ENCODE measurements at places on chromosomes 1 and 21. TPM values are rescaled to one million over a fixed set of nuclear protein-coding genes. Genes with fewer than 3 reads are reported as not detected.
A peak's percentile ranks its signal among the peaks of the same experiment; 100 is the strongest.

DNA sequence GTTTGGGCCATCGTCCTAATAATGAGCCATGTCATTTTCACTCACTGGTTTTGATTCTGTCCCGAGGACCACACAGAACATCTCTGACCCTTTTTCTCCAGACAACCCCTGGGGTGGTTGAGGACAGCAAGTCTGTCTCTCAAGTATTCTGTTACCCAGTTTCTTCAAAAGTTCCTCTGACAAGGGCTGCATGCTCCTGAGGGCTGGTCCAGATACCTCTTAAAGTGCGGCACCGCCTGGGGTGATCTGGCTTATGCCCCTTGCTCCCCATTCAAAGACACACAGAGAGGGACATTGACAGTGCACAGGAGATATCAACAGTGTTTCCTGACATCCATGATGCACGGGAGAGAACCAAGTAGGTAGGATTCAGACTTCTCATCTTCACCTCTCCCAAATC, 132.9 kb upstream of the EDN2 start:
- no peak overlapping the region for H3K4me3 ChIP-seq
- DNase-seq, result no peak
- H3K36me3 ChIP-seq, result no peaks in the 10 kb centered on the region
- no peaks in the 10 kb centered on the region for H3K27me3 ChIP-seq

DNA sequence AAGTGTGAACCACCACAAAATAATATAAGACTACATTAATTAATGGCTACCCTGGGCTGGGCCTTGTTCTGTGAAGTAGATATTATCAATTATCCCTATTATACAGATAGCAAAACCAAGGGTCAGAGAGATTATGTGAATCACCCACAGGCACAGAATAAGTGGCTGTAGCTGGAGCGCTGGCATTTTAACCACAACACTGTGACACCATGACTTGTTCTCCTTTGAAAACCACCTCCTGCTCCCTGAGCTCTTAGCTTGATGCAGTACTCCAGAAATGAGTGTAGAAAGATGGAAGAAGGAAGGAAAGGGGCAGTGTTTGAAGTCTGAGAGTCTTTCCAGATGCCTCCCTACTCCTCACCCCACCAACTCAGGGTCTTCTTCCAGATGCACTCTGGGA, 29.5 kb upstream of the JUN start:
- peak overlapping the region; percentile 94 for H3K27ac ChIP-seq
- no peaks in the 10 kb centered on the region for H3K27me3 ChIP-seq
- no peak overlapping the region for H3K4me3 ChIP-seq
- no peak for DNase-seq

GRCh38 chr1:81681601-81682266, 119.0 kb upstream of the ADGRL2 start:
- H3K27me3 ChIP-seq, result no peaks in the 10 kb centered on the region
- no peaks in the 10 kb centered on the region for H3K36me3 ChIP-seq
- H3K27ac ChIP-seq, result no peak overlapping the region
- DNase-seq, result no peak

DNA sequence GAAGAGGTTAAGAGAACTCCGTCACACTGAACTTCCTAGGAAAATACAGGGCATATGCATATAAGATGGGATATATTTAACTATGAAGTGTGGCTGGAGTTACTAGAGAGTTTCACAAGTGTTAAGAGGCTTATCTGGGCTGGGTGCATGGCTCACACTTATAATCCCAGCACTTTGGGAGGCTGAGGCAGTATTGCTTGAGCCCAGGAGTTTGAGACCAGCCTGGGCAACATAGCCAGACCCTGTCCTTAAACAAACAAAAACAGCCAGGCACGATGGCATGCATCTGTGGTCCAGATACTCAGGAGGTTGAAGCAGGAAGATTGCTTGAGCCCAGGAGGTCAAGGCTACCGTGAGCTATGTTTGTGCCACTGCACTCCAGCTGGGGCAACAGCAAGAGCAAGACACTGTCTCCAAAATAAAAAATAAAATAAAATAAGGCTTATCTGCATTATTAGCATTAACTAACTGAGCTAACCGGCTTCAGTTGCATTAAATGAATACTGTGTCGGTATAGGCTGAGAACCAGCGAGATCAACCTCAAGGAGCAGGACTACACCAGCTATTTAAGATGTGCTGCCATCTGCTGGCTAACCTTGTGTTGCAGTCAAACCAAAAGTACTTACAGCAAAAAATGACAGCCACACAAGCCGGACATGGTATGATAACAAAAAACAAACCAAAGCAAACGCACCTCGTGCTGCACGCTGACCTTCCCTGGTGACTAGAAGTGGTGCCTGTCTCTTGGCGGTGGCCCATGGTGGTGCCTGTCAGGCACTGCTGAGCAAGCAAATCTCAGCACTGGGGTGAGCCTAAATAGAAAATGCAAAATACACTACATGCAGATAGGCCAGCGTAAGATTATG, 19.7 kb upstream of the RBBP5 start:
- H3K27me3 ChIP-seq, result no peaks in the 10 kb centered on the region
- no peak overlapping the region for H3K27ac ChIP-seq
- H3K4me1 ChIP-seq, result no peaks in the 10 kb centered on the region
- no peaks in the 10 kb centered on the region for H3K36me3 ChIP-seq

GRCh38 chr1:224189561-224189960, 6.5 kb downstream of the DEGS1 start:
- no peak overlapping the region for H3K27ac ChIP-seq
- no peaks in the 10 kb centered on the region for H3K27me3 ChIP-seq
- H3K36me3 ChIP-seq, result no peaks in the 10 kb centered on the region
- no peak overlapping the region for H3K4me3 ChIP-seq

- no peaks in the 10 kb centered on the region for H3K36me3 ChIP-seq
- H3K27me3 ChIP-seq, result peaks cover 5% of the 10 kb centered on the region
- H3K27ac ChIP-seq, result no peak overlapping the region
- no peak for DNase-seq
- no peak overlapping the region for H3K4me3 ChIP-seq
Measured at GRCh38 chr1:220875260-220875659, 4.0 kb upstream of the HLX start.

- no peak overlapping the region for H3K27ac ChIP-seq
- H3K36me3 ChIP-seq, result no peaks in the 10 kb centered on the region
- no peaks in the 10 kb centered on the region for H3K27me3 ChIP-seq
Measured at GRCh38 chr21:42227909-42228708, 9.2 kb downstream of the ABCG1 start.

GRCh38 chr21:45543371-45543709, 1.1 kb upstream of the SLC19A1 start:
- H3K4me3 ChIP-seq, result no peak overlapping the region
- H3K27me3 ChIP-seq, result no peaks in the 10 kb centered on the region
- peaks cover 6% of the 10 kb centered on the region for H3K4me1 ChIP-seq
- H3K36me3 ChIP-seq, result no peaks in the 10 kb centered on the region

DNA sequence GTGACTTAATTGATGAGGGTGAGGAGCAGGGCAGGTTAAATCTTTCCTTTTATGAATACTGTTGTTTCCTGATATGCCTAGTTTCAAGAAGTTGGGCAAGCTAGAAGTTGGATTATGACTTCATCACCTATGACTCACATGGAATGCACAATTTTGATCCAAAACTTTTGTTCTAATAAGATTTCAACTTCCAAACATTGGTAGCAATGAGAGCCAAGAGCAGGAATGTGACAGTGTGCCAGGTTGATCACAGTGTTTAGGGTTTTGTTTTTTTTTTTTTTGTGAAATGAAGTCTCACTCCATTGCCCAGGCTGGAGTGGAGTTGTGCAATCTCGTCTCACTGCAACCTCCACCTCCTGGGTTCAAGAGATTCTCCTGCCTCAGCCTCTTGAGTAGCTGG, 349.4 kb downstream of the DUSP10 start:
- no peaks in the 10 kb centered on the region for H3K36me3 ChIP-seq
- no peak overlapping the region for H3K4me3 ChIP-seq
- no peaks in the 10 kb centered on the region for H3K27me3 ChIP-seq

CFHR5 gene
- total RNA-seq, result not detected

DNA sequence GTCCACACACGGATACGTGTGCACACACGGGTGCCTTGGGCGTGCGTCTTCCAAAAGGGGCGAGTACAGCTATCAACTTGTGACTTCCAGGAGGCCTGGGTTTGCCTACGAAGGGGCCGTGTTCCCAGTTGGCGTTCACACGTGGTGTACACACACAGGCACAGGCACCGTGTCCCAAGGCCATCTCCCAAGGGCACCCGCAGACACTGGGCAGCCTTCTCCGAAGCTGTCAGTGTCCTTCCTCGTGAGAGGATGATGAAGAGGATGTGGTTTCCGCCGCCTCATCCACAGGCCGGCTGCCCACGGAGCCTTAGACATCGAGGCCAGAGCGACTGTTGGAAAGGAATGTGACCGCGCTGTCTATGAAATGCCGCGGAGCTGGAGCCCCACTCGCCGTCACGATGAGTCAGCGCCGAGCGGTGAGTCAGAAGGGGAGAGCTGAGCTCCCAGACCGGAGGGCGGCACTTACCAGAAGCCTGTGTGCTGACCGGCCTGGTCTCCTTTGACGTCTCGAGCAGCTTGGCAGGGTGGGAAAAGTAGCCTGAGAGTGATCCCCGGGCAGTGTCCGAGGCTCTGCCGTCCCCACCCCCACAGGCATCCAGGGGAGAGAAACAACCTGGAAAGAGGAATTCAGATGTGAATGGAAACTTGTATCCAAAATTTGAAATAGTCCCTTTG, 141.4 kb upstream of the ARHGEF16 start:
- DNase-seq, result peak; percentile 81
- H3K27ac ChIP-seq, result peak overlapping the region; percentile 97
- H3K4me3 ChIP-seq, result peak overlapping the region; percentile 57
- no peaks in the 10 kb centered on the region for H3K27me3 ChIP-seq
- H3K36me3 ChIP-seq, result no peaks in the 10 kb centered on the region

- H3K4me3 ChIP-seq, result no peak overlapping the region
- H3K36me3 ChIP-seq, result no peaks in the 10 kb centered on the region
- H3K27me3 ChIP-seq, result no peaks in the 10 kb centered on the region
- DNase-seq, result no peak
- no peak overlapping the region for H3K27ac ChIP-seq
- H3K4me1 ChIP-seq, result no peaks in the 10 kb centered on the region
Measured at GRCh38 chr1:46820560-46821060, 21.8 kb downstream of the CYP4B1 start.

DNA sequence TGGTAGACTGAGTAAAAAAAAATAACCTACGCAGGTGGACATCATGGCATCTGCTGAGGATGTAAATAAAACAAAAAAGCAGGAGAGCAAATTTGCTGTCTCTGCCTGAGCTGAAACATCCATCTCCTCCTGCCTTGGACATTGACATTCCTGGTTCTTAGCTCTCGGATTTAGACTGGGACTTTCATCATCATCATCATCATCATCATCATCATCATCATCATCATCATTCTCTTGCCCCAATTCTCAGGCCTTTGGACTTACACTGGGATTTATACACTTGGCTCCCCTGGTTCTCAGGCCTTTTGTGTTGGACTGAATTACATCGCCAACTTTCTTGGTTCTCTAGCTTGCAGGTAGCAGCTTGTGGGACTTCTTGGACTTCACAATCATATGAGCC, 308.4 kb upstream of the BEND5 start:
- H3K4me1 ChIP-seq, result no peaks in the 10 kb centered on the region
- no peaks in the 10 kb centered on the region for H3K27me3 ChIP-seq
- H3K4me3 ChIP-seq, result no peak overlapping the region

DNA sequence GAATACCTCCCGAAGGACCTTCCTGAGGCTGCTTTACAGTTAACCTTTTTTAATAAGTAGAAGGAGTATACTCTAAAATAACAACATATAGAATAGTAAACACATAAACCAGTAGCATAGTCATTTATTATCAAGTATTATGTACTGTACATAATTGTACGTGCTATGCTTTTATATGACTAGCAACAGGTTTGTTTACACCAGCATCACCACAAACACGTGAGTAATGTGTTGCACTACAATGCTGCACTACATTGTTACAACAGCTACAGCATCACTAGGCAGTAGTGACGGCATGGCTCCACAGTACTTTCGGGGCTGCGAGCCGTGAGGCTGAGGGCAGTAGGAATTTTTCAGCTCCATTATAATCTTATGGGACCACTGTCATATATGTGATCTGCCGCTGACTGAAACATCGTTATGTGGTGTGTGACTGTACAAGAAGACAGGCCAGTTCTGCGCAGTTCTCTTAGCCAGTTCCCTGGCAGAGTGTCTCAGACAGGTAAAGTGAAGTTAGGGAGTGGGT, 82.8 kb upstream of the LRRC8D start:
- H3K36me3 ChIP-seq, result no peaks in the 10 kb centered on the region
- no peak overlapping the region for H3K27ac ChIP-seq
- no peak for DNase-seq
- H3K4me3 ChIP-seq, result no peak overlapping the region
- H3K27me3 ChIP-seq, result no peaks in the 10 kb centered on the region
- H3K4me1 ChIP-seq, result no peaks in the 10 kb centered on the region

DNA sequence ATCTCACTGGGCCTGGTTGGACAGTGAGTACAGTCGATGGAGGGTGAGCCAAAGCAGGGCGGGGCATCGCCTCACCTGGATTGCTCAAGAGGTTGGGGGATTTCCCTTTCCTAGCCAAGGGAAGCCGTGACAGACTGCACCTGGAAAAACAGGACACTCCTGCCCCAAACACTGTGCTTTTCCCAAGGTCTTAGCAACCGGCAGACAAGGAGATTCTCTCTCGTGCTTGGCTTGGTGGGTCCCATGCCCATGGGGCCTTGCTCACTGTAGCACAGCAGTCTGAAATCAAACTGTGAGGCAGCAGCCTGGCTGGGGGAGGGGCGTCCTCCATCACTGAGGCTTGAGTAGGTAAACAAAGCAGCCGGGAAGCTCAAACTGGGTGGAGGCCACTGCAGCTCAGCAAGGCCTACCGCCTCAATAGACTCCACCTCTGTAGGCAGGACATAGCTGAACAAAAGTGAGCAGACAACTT, 11.3 kb downstream of the C1orf105 start:
- no peaks in the 10 kb centered on the region for H3K27me3 ChIP-seq
- DNase-seq, result peak; percentile 72
- no peaks in the 10 kb centered on the region for H3K4me1 ChIP-seq
- peak overlapping the region; percentile 80 for H3K27ac ChIP-seq
- peak overlapping the region; percentile 16 for H3K4me3 ChIP-seq

SYT14 gene
- total RNA-seq, result 0.73 TPM

GRCh38 chr1:63723602-63724001, 50.2 kb upstream of the ROR1 start:
- no peak overlapping the region for H3K4me3 ChIP-seq
- H3K4me1 ChIP-seq, result no peaks in the 10 kb centered on the region
- H3K27ac ChIP-seq, result no peak overlapping the region
- DNase-seq, result no peak

ILDR2 gene
- total RNA-seq, result not detected

SPRR3 gene
- not detected for total RNA-seq

- H3K27me3 ChIP-seq, result no peaks in the 10 kb centered on the region
- H3K4me1 ChIP-seq, result no peaks in the 10 kb centered on the region
- no peaks in the 10 kb centered on the region for H3K36me3 ChIP-seq
- H3K27ac ChIP-seq, result no peak overlapping the region
Measured at GRCh38 chr1:216742625-216743024, 19.4 kb upstream of the ESRRG start.

BARHL2 gene
- total RNA-seq, result not detected

All from breast epithelium (tissue), 4 donors.